ENCODE measurements at places on chromosomes 6 and 20.

- DNase-seq: no peak
Measured at GRCh38 chr6:130696806-130697205, 130.4 kb upstream of the SMLR1 start.

DNA sequence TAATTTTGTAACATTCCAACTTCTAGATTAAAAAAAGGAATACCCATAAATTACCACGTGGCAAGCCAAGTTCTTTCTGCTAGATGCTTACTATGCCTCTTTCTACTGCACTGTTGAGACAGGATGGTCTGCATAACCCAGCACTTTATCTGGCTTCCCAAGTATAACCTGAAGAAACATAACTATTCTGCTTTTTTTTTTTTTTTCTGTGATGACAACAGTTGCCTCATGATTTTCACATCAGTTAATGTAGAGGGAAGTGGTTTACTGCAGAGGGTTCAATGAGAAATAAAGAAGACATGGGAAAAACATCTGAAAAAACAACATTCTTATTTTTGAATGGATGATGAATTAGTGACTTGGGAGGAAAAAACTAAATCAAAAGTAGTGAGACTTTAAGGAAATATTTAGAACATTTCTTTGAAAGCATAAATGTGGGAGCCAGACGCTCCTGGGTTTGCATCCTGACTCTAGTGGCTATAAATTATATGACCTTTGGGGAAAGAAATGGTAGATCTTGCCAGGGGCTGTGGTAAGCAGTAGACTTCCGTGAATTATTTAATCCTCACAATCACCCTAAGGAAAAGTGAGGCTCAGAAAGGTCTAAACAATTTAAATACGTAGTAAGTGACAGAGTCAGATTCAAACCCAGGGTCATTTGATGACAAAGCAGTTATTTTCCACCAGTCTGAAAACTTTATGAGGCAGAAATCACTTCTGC, 230.7 kb downstream of the PHACTR1 start:
- DNase-seq: no peak

GRCh38 chr6:152295920-152296319, 341.2 kb downstream of the SYNE1 start:
- DNase-seq: no peak

DNA sequence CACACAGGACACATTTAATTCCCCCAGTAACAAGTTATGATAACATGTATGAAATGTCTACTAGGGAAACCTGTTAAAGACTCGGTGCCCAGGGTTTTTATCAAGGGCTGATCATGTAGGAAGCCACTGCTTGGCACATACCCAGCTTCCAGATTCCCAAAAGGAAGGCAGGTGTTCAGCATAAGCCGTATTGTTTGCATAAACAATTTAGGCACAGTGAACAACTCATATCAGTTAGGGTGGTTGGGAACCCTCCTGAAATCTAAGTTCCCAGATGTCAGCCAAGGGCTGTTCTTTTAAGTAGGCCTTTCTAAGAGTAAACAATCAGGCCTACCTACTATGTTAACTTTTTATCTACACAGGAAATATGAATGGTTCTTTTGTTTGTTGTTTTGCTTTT, 74.1 kb downstream of the ASXL1 start:
- DNase-seq: no peak

DNA sequence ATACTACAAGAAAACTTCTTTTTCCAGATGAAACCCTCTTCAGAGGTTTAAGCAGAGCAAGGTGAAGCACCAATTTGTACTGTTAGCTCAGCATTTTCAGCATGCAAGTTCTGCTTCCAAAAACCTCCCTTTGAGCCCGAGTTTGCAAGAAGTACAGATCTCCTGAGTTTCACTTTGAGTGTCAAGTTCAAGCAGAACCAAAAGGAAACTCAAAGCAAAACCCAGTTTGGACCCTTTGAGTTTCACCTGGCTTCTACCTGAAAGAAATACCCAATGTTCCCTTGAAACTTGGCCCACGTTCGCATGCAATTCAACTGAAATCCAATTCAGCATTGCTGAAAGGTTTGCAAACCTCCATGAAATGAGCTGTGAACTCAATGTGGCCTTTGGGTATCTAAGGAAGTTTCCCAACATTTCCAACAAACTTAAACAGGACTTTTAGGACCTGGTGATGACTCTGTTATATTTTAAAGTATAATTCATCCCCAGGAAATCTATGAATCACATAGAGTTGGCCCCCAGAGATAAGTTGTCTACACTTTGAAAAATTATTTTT, 62.9 kb upstream of the HBS1L start:
- DNase-seq: no peak

DNA sequence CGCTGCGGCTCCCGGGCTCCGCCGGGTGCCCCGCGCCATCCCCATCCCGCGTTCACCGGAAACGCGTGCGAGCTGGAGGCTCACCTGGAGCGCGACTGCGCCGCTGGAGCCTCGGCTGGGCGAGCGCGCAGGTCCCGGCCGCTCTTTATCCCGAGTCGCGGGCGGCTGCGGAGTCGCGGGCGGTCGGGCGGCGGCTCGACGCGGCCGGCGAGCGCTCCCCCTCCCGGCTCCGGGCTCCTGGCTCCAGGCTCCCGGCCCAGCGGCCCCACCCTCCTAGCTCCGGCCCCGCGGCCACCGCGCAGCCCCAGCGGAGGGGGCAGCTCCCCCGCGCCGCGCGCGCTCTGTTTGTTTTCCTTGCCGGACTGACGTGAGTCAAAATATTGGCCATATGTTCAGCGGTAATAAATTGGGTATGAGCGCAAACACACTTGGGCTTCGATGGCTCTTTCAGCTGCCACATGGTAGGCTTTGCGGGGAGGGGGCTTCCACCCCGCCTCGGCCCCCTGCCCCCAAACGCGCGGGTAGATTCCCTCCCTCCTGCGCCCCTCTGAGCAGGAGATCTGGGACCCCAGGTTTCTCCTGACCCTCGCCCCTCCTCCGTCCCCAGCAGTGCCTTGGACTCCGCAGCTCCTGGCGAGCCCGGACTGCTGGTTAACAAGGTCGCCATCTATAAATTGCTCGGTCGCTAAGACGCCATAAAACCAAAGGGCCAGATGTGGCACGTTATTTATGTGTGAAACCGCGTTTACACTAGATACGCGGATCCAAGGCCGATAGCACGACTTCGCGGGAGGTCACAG, 8.8 kb upstream of the NKX2-2 start:
- no peak for DNase-seq

DNA sequence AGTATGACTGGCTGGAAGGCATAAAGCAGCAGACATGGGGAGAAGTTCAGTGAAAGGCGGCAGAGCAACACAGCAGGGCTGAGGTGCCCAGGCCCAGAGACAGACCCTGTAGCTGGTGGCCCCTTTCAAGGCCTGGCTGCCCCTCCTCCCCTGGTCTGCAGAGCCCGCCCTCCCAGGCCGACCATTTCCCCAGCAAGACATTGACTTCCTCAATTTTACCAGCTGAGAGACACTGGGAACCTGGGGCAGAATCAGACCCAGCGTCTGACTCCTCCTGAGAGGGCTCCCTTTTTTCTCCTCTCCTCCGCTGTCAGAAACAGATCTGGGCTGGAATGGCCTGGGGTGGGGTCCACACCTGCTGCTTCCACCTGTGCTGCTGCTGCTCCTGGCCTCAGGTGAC, at the start of gene TREML4:
Gene TREML4, plus strand, starts transcription at position 254 of the 400 bp plus-strand sequence. Its CDS starts 79 bp downstream, at position 333.
- DNase-seq: no peak

- DNase-seq: no peak
Measured at GRCh38 chr20:4299773-4300172, 284.4 kb upstream of the RNF24 start.

- no peak for DNase-seq
Measured at GRCh38 chr6:44232676-44233566, 9.5 kb downstream of the SLC29A1 start.

GRCh38 chr6:50722829-50723554, 9.7 kb downstream of the TFAP2D start:
- DNase-seq: no peak

- DNase-seq: peak; percentile 64
Measured at GRCh38 chr6:140105857-140106256, 731.4 kb upstream of the CITED2 start.

DNA sequence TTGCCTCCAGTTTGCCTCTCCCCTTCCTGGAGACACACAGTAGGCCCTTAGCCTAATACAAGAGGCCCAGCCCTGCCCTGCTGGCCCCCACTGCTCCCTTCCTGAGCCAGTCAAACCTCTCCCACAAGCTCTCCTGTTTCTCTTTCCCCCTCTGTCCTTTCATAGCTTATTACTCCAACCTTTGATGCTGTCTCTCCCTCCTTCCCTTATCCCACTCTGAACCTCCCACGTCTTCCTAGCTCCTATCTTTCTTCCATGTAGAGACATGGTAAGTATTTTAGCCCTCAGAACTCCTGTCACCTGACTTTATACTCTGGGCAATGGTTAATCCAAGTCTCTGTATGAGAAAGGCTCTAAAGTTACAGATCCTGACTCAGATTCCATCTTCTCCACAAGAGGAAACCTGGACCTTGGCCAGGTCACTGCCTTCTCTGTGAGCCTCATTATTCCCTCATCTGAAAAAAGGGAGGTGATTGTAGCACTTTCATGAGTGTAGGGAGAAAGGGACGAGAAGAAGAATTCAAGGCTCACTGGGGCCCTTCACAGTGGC, 6.7 kb downstream of the TGIF2 start:
- no peak for DNase-seq

- DNase-seq: no peak
Measured at GRCh38 chr20:7959484-7959883, 19.2 kb upstream of the HAO1 start.

DNA sequence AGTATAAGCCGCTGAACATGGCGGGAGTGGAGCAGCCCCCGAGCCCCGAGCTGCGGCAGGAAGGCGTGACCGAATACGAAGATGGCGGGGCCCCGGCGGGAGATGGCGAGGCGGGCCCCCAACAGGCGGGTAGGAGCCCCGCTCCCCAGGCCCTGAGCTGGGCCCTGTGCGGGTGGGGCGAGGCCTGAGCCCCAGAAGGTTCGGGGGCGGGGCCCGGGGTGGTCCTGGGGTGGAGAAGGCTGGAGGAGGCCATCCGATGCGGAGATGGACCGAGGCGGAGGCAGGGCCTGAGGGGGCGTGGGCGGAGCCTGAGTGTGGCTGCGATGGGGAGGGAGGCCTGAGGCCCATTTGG, 7.1 kb downstream of the L3MBTL1 start:
- no peak for DNase-seq

- DNase-seq: no peak
Measured at GRCh38 chr6:155387481-155387880, 68.2 kb downstream of the NOX3 start.

DNA sequence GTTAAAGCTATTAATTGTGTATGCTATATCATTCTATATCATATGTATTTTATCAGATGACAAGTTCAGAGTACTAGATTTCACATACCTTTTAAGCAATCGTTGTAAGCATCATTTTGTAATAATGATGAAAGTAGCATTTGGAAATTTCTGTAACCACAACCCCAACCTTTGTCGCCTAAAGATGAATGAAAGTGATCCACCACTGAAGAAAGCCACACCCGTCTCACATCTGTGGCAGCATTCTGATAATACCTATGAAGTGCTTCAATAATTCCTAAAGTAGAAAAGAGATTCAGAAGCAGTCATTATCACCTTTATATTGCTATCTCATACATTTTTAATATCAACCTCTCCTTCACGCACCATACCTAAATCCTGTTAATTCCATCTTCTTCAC, 16.6 kb downstream of the ZUP1 start:
- DNase-seq: no peak

- no peak for DNase-seq
Measured at GRCh38 chr20:60136645-60137401, 178.6 kb downstream of the CDH26 start.

DNA sequence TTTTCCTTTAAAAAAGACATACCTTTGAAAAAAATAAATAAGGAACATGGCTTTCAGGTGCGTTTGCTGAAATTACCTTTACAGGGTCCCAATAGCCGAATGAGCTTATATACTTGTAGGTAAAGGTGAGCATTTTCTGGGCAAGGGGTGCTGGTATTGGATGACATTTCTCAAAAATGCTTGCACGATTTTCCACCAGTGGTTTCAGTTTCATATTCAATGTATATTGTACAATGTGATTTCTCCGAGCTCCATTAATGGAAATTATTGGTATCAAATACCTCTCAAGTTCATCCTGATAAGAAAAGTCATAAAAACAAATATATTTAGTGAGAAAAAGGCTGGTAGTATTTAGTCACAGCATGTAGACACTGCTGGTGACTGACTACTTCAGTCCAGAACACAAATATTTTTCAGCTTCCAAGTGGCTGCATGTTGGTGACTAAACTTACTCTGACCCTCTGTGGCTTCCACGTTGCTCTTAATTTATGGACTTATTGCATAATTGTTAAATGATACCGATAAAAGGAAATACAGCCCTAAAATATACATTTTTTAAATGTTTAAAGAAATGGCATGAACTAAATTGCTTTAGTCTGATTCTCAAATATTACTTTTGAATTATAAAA, 32.9 kb upstream of the ZBTB24 start:
- no peak for DNase-seq

GRCh38 chr20:44010162-44010704, 95.6 kb downstream of the TOX2 start:
- no peak for DNase-seq

GRCh38 chr6:149403534-149403933, 3.5 kb downstream of the SUMO4 start:
- no peak for DNase-seq

DNA sequence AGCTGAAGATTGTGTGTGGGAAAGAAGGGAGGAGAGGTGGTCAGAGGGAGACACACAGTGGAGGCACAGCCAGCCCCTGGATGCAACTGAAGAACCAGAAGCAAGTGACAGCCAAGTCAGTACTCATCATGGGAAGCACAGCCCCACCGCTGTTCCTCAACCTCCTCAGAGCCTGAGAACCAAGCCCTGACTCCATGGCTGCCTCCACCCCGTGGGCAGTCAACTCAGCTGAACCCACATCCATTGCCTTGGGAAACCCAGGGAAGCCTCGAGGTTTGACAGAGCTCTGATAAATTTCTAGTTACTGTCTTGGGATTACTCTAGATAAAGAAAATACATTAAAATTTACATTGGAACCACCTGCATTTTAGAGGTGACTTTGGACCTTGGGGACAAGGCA, 29.6 kb downstream of the ALDH5A1 start:
- DNase-seq: no peak

DNA sequence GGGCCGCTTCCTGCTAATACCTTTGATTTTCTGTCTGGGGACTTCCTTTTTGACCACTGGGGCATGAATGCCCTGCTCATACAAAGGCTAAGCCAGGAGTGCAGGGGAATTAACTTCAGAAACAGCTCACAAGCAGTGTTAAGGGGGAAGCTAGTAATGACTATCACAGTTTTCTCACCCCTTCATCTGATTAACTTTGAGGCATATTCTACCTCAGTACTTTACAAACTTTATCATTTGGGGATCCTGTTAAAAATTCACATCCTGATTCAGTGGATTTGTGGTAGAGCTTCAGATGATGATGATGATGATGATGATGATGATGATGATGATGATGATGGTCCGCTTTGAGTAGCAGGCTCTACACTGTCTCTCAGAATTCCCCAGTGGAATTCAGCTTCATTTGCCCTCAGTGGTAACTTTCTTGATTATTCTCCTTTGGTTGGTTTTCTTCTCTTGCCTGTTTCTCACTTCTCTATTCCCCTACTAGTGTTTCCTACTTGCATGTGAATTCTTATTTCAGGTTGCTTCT, 78.4 kb upstream of the TMEM170B start:
- DNase-seq: peak; percentile 78

Measured in NAMALWA (cell line).